ENCODE measurements at places on chromosomes 7 and 10.

GRCh38 chr10:99345350-99345749, 16.2 kb downstream of the CNNM1 start:
- no peak for DNase-seq

GRCh38 chr10:50432211-50433009, 181.1 kb upstream of the ASAH2 start:
- DNase-seq = no peak

- no peak for DNase-seq
Measured at GRCh38 chr10:100021322-100021721, 11.6 kb upstream of the DNMBP start.

- no peak for DNase-seq
Measured at GRCh38 chr7:49845626-49846025, 72.2 kb downstream of the VWC2 start.

- no peak for DNase-seq
Measured at GRCh38 chr10:123912871-123913270, 21.3 kb upstream of the CPXM2 start.

- DNase-seq = no peak
Measured at GRCh38 chr10:3364768-3365480, 192.3 kb upstream of the PITRM1 start.

- DNase-seq = peak; percentile 98
Measured at GRCh38 chr10:80493522-80494051, 39.5 kb downstream of the TSPAN14 start.

- DNase-seq = peak; percentile 26
Measured at GRCh38 chr7:1403638-1404459, 55.4 kb downstream of the MICALL2 start.

DNA sequence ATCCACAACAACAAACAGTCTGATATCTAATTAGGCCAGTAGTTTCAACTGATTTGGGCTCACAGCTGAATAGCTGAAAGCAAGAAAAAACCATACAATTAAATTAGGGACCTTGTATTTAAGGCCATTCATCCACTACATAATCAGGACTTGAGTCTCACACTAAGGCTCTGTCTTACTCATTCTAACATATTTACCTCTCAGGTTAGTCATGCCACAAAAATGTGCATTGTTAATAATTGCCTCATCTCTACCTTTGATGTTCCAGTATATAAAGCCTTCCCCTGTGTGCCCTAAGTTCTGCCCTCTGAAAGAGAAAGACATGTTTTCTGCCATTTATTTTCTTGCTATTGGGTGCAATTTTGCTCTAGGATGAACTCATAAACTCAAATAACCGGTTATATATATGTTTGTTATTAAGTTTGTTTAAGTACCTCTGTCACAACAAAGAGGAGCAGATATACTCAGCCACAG, 5.3 kb upstream of the C1GALT1 start:
- DNase-seq = no peak

DNA sequence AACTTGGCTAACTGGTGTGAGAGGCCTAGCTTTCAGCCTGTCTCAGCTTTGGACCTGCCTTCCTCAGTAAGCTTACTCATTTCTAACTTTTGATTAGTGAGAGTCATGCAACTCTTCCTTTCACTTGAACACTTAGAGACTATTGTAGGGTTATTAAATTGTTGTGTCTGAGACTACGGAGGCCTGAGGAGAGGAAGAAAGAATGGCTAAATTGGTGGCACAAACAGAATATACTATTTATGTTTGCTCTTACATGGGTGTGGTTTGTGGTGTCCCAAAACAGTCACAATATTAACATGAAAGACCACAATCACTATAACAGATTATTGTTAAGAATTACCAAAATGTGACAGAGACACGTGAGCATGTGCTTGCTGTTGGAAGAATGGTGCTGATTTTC, 82.1 kb downstream of the TRIM24 start:
- DNase-seq = no peak

DNA sequence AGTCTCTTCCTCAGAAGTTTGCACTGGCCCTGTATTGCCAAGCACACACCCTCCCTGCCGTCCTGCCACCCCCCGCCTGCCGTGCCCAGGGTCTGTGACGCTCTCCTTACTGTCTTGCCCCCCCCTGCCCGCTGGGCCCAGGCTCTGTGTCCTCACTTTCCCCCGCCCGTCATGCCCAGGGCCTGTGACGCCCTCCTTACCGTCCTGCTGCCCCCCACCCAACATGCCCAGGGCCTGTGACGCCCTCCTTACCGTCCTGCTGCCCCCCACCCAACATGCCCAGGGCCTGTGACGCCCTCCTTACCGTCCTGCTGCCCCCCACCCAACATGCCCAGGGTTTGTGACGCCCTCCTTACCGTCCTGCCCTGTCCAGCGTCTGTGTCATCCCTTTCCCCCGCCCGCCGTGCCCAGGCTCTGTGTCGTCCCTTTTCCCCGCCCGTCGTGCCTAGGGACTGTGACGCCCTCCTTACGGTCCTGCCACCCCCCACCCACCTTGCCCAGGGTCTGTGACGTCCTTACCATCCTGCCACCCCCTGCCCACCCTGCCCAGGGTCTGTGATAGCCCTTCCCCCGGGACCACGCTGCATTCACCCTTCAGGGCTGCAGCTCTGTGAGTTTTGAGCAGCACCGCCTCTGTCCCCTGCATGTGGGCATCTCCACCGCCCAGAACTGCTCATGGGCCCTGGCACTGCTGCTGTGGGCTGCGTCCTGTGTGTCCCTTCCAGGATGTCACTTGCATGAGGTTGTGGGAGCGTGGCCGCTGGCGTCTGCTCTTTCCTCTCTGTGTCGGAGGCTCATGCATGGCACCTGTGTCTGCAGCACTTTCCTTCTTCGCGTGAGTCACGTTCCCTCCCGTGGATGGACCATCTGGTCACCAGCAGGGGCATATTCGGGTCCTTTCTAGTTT, 19.3 kb upstream of the PRKAR1B start:
- DNase-seq = no peak
